ENCODE measurements at places on chromosomes 4 and X.

DNA sequence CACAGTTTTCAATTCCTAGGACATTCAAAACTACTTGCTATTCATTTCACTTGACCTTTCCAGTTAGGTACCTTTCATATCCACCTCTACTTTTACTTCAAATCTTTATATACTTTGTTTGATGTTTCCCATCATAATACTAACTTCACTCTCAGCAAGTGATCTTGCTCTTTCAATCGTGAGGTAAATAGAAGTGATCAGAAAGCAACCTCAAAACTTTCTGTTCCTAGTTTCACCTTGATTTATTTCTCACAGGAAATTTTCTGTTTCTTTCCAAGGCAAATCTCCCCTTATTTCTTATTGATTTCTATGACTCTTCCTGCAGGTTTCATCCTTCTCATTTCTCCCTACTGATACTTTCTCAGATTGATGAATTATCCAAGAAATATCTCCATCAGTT lies 623.5 kb downstream of the FSTL5 start:
- no peak for DNase-seq

DNA sequence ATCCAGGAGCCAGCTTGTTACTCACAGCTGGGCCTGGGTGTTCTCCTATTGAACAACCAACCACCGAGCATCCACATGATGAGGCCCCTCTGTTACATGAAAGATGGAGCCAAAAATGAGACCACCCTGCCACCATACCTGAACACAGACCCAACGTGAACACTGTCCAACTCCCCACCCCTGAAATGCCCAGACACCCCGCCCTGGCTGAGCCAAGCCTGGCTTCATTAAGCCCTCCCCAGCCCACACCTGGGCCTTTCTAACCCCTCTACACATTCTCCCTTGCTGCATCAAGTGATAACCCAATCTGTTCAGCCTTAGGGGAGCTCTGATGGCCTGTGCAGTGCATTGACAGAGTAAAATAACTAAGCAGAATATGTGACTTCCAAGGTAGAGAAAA lies 80.7 kb downstream of the EVC start:
- no peak for DNase-seq

- DNase-seq = no peak
Observed at GRCh38 chrX:78534221-78534620, 124.9 kb downstream of the RTL3 start.

- DNase-seq = no peak
Observed at GRCh38 chr4:188942606-188943005, 803.4 kb downstream of the TRIML1 start.

- DNase-seq = no peak
Observed at GRCh38 chrX:23854945-23855344, 52.8 kb downstream of the APOO start.

- DNase-seq = no peak
Observed at GRCh38 chr4:155950461-155950860, 3.2 kb downstream of the CTSO start.

- no peak for DNase-seq
Observed at GRCh38 chr4:138689593-138689992, 326.0 kb upstream of the NOCT start.

DNA sequence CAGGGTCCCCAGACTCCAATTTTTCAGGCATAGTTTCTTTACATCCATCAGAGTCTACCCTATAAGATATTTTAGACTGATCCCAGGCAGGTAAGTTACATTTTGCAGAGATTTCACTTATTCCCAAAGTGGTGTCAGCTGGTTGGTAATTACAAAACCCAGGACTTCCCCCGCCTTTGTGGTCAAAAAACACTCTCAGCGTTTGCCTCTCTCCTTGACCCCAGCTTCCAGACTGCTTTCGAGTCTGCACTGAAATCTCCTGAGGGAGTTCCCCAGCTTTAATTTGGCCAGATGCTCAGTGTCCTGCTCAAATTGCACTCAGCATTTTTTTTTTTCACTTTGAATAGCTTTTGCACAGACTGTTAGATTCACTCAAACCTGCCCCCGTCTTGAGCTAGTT lies 11.2 kb upstream of the AMOT start:
- DNase-seq = no peak

DNA sequence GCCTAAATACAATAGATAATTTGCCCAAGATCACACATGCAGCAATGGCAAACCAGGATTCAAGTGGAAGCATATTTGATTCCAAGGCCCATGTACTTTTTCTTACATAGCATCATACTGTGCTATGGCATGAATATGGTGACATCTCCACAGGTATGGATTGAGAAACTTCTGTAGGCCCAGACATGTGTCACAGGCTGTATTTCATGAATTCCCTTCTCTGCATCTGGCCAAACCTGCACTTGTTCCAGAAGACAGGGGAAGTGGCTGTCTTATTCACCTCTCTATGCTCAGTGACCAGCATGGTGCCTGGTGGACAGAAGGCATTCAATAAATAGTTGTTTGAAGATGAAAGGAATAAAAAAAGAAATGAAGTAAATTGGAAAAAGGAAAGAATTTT lies 77.3 kb upstream of the TMEM164 start:
- DNase-seq = no peak

- no peak for DNase-seq
Observed at GRCh38 chrX:16202943-16203342, 35.7 kb downstream of the MAGEB17 start.

Measured in erythroblast (primary cell).